ENCODE measurements at places on chromosomes 2 and 18.

- no peak for DNase-seq
Observed at GRCh38 chr2:168593713-168594112, 137.6 kb downstream of the CERS6 start.

DNA sequence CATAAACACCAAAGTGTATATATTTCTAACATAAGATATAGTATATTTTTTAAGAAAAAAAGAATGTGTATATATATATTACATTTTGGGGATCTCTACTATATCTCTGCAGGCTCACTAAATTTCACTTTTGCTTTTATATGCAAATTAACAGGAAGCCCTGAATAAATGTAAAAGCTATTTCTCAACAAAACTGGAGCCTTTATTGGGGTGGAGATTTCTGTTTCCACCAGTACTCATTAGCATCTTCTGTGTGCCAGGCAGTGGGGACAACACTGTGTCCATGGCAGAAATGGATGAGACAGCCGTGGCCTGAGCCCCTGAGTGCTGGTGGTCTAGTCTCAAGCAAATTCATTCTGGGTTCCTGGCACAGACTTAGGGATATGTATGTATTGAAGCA, 41.3 kb downstream of the C18orf63 start:
- no peak for DNase-seq

- DNase-seq, result no peak
Observed at GRCh38 chr18:38077229-38077628, 511.6 kb upstream of the CELF4 start.

DNA sequence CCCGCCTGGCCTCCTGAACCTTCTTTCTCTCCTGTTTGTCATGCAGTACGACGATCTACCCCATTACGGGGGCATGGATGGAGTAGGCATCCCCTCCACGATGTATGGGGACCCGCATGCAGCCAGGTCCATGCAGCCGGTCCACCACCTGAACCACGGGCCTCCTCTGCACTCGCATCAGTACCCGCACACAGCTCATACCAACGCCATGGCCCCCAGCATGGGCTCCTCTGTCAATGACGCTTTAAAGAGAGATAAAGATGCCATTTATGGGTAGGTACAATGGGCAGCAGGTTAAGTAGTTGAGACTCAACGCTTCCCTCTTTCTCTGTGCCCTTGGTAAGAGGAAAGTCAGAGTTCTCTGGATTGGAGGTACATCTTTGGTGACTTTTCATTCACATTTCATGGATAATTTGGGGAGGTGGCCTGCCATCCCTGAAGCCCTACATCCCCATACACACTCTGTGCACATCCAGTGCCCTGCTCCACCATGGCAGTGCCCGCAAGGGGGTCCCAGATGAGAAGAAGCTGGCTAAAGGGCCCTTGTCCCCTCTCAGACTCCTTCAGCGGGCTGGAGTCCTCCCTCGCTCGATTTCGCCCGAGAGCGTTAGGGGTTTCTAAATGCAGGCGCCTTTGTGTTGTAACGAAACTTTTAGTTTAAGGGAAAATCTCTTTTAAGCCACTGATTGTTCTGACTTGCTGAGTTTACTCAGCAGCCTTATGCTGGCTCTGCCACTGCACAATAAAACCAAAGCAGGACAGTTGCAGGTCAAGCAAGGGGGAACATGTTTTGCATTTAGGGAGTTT, 3.0 kb downstream of the MEIS1 start:
- DNase-seq, result no peak

- no peak for DNase-seq
Observed at GRCh38 chr2:212897296-212897695, 254.1 kb downstream of the IKZF2 start.

GRCh38 chr2:61499060-61499459, 28.2 kb upstream of the USP34 start:
- DNase-seq, result no peak

DNA sequence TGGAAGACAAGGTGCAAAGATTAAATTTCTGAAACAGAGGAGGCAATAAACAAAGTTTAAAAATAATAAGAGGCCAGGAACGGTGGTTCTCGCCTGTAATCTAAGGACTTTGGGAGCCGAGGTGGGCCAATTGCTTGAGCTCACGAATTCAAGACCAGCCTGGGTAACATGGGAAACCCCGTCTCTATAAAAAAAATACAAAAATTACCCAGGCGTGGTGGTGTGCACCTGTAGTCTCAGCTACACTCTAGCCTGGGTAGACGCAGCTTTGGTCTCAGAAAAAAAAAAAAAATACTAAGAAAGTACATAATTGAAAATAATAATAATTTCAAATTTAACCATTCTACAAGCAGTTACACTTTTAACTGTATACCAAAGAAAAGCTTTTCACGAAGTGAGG, 744.6 kb upstream of the POU3F3 start:
- no peak for DNase-seq

- no peak for DNase-seq
Observed at GRCh38 chr2:63899639-63900038, 57.9 kb downstream of the UGP2 start.

GRCh38 chr18:54240629-54241107, 16.2 kb upstream of the MBD2 start:
- no peak for DNase-seq

GRCh38 chr2:31028417-31028816, 109.8 kb downstream of the GALNT14 start:
- DNase-seq, result no peak

All from cerebellar nuclear complex (tissue), 1 donor.